Amniotic stem cell (primary cell): ENCODE measurements at places on chromosomes 4 and X.

DNA sequence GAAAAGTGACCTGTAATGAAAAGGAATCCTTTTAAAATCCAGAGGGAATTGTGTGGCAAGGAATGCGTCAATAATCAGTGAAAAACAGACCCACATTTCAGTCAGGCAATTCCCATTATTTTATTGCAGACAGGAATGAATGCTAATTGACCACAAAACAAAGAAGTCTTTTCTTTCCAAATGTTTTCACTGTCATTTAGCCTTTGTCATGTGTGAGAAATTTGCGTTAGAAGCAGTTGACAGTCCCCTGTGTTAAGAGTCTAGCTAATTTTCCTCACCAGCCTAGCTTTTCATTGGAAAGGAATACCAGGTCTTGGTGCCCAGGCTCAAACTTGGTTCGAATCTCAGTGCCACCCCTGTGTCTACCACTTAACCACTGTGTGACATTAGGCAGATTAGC, 83.4 kb downstream of the KIT start:
- DNase-seq, result no peak

GRCh38 chr4:15965325-15965724, 2.4 kb upstream of the FGFBP2 start:
- DNase-seq, result no peak

- no peak for DNase-seq
Measured at GRCh38 chrX:40011322-40012038, 86.3 kb downstream of the BCOR start.

DNA sequence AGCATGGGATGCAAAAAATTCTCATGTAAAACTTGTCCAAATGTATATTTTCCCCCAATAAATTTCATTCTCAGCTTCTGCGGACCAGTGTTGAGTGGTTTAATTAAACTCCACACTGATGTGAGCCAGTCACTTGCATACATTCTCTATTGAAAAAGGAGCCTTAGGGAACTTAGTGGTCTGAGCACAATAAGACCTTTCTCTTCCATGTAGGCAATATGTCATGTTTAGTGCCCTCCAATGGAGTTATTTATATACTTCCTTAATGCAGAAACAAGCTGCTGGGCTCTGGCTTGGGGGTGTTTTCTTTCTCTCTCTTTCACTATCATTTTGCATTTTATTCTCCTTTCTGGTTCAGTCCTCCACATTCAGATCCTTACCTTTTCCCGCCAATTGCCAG, 196.9 kb downstream of the ANAPC10 start:
- DNase-seq, result no peak

DNA sequence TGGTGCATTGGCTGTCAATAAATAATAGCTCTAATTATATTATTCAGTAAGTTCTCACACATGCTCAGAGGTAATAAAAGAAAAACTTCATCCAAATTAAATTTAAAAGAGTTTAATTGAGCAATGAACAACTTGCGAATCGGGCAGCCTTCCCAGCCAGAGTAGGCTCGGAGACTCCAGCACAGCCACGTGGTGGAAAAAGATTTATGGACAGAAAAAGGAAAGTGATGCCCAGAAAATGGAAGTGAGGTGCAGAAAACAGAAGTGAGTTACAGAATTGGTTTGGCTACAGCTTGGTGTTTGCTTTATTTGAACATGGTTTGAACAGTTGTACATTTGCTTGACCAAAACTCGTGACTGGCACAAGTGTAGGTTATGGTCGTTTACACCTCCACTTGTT, 13.6 kb upstream of the BOD1L1 start:
- DNase-seq, result no peak

DNA sequence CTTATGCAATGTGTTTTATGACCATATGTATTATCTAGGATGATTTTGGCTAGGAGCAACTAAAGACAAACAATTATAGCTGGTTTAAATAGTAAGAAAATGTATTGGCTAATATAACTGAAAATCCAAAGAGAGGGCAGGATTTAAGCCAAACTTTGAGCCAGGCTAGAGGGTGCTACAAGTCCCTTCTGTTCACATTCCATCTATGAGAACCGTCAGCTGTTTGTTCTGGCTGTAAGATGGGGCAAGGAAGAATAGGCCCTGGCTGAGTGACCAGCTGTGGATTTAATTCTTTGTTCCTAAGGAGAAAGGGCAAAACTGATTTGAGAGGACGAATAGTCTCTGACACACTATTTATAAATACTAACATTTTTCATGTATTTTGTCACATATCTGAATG, 79.2 kb upstream of the UGT8 start:
- DNase-seq, result no peak

DNA sequence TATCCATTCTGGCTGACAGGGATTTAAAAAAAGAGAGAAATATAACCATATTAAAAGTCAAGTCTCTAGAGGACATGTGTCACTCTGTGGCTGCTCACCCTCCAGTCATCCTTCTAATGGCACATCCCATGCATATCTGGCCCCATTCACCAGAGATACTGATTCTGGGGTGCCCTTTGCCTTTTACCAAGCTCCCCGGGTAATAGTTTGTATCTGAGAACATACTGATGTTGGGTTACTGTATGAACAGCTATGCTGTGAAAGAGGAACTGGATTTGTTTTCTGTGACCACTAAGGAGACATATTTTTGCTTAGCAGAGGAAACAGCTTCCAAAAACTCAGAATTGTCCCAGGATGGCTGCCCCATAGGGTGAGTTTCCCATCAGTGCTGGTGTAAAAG, 56.0 kb downstream of the SAT1 start:
- DNase-seq, result no peak

- no peak for DNase-seq
Measured at GRCh38 chr4:176575141-176575730, 217.5 kb downstream of the VEGFC start.

- DNase-seq, result no peak
Measured at GRCh38 chr4:55086578-55086977, 38.8 kb downstream of the KDR start.

DNA sequence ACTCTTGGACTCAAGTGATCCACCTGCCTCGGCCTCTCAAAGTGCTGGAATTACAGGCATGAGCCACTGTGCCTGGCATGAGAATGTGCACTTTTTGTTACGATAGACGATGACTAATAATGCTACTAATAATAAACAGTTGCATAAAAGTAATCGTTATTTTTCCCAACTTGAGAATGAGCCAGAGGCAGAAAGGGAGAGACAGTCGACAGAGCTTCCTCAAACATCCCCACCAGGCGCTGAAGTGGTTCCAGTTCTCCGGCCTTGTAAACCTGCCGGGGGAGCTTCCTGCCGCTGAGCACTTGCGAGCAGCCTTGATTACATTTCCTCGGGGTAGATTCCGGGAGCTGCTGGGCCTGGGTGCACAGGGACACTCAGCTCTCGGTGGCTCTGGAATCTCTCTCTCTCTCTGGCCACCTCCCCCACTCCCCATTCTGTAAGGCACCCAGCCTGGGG, 8.9 kb upstream of the HTRA3 start:
- DNase-seq, result no peak

GRCh38 chrX:63402106-63402505, 51.0 kb upstream of the SPIN4 start:
- no peak for DNase-seq

GRCh38 chr4:24809376-24809775, 14.0 kb downstream of the SOD3 start:
- no peak for DNase-seq

GRCh38 chr4:181536811-181537434, 706.3 kb upstream of the TENM3 start:
- no peak for DNase-seq

DNA sequence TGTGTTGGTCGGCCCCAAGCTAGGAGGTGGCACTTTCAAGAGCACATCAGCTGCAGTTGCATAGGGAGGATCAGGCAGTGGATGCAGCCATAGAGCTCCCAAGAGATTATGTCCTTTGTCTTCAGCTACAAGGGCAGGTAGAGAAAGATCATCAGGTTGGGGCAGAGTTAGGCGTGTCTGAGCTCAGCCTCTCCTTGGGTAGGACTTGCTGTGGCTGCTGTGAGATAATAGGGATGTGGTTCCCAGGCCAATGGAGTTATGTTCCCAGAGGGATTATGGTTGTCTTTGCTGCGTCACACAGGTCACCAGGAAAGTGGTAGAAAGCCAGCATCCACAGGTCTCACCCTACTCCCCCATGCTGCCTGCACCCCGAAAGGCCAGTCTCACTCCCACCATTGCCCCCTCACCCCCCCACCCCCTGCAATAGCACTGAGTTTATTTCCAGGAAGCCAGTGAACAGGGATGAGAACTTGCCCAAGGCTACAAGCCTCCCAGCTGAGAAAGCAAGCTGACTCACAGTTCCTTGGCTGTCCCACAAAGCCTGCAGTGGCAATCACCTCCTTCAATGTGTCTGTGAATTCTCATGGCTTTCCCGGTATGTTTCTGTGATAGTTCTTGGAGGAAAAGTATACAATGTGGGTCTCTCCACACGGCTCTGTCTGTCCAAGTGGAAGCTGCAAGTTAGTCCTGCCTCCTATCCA, 148.4 kb downstream of the STPG2 start:
- DNase-seq, result no peak
